HepG2 (cell line): ENCODE measurements at places on chromosomes 2 and 18.
A peak's percentile ranks its signal among the peaks of the same experiment; 100 is the strongest.

- DNase-seq = no peak
Observed at GRCh38 chr2:190376591-190377245, 31.4 kb upstream of the MFSD6 start.

GRCh38 chr18:3230401-3231334 lies 10.9 kb upstream of the MYOM1 start:
- DNase-seq = no peak

GRCh38 chr2:10135296-10136089 lies 13.0 kb downstream of the RRM2 start:
- DNase-seq = no peak

DNA sequence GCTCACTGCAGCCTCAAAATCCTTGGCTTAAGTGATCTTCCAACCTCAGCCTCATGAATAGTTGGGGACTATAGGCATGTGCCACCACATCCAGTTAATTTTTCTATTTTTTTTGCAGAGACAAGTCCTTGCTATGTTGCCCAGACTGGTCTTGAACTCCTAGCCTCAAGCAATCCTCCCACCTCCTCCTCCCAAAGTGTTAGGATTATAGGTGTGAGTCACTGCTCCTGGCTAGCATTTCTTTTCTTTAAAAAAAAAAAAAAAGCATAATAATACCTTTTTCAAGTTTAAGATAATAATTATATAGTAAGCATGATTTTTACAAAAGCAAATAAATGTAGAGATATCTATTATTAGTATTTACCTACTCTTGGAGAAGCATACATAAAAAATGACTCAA lies 36.1 kb downstream of the PPP4R1 start:
- no peak for DNase-seq

DNA sequence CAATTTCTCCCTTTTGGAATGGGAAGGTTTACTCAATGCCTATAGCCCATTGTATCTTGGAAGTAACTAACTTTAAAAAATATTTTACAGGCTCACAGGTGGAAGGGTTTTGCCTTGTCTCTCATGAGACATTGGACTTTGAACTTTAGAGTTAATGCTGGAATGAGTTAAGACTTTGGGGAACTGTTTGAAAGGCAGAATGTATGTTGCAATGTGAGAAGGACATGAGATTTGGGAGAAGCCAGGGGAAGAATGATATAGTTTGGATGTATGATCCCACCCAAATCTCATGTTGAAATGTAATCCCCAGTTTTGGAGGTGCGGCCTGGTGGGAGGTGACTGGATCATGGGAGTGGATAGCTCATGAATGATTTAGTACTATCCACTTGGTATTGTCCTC lies 17.5 kb upstream of the TBC1D8 start:
- no peak for DNase-seq

- DNase-seq = no peak
Observed at GRCh38 chr2:237181844-237182243, 96.2 kb downstream of the COPS8 start.

GRCh38 chr2:82795446-82795845 lies 1663.6 kb downstream of the SUCLG1 start:
- DNase-seq = no peak

- DNase-seq = peak; percentile 40
Observed at GRCh38 chr2:53786352-53786704, 425 bp downstream of the ASB3 start.

GRCh38 chr2:98086491-98087446 lies at the start of gene VWA3B:
Gene VWA3B (plus strand): TSS chr2:98087167. CDS start chr2:98093093, 5,926 bp downstream.
- no peak for DNase-seq

- DNase-seq = no peak
Observed at GRCh38 chr2:81644189-81644588, 1339.6 kb upstream of the LRRTM1 start.

DNA sequence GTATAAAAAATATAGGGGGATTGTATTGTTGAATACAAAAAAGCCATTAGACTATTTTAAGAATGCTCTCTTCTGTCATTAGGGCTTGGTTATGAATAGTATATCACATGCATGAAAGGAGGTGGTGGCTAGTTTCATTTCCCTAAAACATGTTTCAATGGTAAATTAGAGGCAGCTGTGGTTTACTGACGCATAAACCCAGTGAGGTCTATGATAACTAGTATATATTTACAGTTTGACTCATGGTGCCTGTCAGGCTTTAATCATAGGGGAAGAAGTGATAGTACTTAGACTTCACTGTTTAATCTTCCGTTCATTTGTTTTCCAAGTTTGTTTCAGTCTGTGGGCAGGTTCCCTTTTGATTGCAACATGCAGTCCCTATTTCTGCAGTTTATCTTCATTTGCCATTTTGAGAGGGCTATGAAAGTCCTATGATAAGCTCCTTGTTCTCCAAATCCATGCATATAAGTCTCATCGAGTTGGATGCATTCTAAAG lies 55.1 kb upstream of the MAP4K3 start:
- peak; percentile 94 for DNase-seq

DNA sequence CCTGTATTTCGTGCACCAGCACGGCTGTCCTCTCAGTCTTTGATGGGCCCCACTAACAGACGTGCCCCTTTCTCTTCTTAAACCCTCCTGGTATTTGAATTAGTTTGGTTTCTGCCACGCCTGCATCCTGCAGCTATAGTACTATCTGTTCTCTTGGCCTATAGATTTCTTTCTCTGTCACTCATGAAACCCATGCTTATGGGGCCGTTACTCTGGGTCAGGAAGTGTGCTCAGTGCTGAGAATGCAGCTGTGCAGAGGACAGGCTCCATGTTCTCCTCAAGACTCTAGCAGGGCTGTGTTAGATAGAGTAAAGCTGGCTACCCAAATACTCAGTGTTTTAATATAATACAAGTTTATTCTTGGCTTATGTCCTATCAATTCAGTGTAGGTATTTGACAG lies 180.0 kb downstream of the INSIG2 start:
- no peak for DNase-seq

DNA sequence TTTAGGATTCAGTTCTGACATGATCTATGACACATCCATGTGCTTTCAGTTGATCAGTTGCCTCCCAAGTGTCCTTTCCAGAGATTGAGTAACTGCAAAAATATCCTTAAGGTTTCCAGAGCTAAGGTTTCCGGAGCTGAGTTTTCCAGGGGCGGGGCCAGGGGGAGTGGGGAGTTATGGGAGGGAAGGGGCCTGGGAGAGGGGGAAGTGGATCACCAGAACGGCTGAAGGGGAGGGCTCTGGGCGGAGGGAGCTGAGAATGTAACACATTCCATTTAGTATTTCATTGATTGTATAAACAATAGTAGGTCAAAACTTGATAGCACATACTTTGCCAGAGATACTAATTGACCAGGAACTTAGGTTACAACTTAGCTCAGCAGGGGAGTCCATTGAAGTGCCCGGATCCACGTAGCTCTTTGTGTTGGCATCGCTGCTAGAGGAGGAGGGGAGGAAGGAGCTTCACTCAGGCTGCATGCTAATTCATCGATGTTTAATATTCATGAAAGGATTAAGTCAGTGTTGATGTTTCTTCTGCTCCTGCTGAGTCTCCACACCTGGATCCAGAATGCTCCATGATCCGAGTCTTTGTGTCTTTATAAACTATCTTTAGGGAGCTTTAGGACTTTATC lies 289.8 kb downstream of the ALPK2 start:
- DNase-seq = no peak

DNA sequence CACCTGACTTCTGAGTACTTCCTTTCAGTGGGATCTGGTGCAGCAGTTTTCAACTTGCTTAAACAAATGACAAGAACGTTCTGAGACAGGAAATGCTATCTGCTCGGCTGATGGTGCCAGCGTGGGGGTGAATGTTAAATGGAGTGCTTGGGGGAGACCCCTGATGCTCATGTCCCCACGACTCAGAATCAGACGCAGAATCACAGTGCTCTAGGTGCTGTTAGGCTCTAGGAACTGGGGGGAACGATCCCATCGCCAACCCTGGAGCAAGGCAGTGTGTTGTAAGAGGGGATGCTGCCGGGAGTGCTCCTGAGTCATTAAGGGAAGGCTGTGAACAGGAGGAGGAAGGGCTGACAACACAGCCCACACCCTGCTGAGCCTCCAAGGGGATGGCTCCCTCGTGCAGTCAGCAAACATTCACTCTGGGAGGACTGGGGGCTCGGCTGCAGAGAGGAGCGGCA lies 34.1 kb upstream of the KCNF1 start:
- DNase-seq = no peak

DNA sequence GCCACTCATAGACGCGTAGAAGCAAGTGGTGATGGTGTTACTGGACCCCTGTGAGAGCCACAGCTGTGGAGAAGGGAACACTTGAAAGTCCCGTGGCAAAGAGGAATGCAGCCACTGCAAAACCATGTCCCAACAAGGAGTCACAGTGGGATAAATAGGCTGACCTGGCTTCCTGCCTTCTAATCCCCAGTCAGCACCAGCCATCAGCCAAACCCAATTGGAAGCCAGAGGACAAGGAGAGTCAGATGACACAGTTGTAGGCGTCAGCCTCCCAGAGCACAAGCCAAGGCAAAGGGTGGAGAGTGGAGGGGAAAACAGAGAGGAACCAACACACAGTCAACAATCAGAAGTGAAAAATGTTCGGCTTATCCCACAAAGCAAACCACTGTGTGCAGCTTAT lies 5.5 kb upstream of the CYBRD1 start:
- no peak for DNase-seq

DNA sequence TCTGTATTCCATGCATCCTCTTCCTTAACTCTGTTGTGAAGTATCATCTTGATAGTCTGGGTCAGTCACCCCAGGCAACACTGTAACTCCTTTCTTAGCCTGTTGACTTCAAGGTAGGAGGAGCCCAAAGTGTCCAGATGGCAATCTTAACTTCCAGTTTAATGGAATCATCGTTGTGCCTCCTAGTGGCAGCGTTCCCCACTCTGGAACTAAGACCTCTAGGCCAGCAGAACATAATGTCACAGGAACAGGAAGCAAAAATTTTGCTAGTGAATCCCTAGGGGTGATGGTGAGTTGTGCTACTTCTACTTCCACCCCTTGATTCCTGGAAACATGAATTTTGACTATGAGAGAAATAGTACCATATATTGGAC lies 11.7 kb downstream of the SGPP2 start:
- DNase-seq = no peak

DNA sequence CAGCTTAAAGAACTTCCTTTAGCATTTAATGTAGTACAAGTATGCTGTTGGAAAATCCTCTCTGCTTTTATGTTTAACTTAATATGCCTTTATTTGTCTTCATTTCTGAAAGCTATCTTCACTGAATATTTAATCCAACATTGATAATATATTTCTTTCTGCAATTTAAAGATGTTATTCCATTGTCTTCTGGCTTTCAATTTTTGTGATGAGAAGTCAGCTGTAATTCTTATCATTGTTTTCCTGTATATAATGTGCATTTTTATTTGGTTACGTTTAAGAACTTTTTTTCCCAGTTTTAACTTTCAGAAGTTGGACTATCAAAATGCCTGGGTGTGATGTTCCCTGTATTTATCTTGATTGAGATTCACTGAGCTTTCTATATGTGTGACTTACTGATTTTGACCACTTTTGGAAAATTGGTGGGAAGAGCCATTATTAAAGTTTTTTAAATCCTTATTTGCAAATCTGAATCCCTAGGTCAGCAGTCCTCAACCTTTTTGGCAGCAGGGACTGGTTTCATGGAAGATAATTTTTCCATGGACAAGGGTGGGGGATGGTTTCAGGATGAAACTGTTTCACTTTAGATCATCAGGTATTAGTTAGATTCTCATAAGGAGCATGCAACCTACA lies 241.0 kb downstream of the TNS1 start:
- no peak for DNase-seq

- DNase-seq = no peak
Observed at GRCh38 chr2:60410456-60411146, 142.9 kb downstream of the BCL11A start.

DNA sequence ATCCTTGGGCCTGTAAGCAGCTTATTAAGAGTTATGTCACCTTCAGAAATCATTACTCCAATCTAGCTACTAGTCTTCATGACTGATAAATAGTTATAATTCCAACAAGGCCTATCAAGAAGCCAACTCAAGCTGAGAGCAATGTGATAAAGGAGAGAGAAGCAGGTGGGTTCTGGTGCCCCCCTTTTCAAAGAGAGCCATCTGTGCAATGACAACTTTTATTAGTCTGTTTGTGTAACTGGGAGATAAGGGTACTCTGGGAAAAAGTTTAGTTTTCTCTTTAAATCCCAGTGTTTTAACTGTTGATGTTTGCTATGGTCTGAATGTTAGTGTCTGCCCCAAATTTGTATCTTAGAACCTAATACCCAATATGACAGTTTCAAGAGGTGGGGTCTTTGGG lies 60.6 kb downstream of the CCDC93 start:
- no peak for DNase-seq

- no peak for DNase-seq
Observed at GRCh38 chr2:220315098-220315823, 687.8 kb downstream of the SLC4A3 start.

GRCh38 chr2:173299764-173300163 lies 54.9 kb upstream of the CDCA7 start:
- no peak for DNase-seq

GRCh38 chr2:239316562-239317465 lies 84.0 kb downstream of the HDAC4 start:
- no peak for DNase-seq

- DNase-seq = no peak
Observed at GRCh38 chr2:182406221-182406620, 20.6 kb downstream of the PDE1A start.

DNA sequence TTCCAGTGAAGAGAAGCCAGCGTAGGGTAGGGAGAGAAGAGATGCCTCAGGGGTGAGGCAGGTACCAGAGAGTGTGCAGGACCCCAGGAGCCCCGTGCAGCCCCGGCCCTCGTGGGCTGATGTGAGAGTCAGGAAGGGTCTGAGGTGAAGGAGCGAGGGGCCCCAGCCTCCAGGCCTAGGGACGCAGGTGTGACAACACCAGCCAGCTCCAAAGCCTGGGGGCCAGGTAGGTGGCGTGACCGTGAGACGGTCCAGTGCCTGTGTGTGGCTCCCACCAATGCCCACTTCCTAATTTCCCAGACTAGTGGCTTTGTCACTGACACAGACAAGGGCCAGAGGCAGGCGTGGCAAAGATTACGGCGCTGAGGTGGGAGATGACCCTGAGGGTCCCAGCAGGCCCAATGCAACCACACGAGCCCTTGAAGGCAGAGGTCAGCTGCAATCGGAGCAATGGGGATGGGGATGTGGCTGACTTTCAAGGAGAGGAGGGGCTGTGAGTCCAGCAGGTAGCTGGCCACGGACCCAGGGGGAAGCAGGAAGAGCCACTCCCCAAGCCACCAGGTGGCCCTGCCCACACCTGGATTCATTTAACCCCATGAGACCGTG lies 86.0 kb upstream of the SNTG2 start:
- DNase-seq = no peak

DNA sequence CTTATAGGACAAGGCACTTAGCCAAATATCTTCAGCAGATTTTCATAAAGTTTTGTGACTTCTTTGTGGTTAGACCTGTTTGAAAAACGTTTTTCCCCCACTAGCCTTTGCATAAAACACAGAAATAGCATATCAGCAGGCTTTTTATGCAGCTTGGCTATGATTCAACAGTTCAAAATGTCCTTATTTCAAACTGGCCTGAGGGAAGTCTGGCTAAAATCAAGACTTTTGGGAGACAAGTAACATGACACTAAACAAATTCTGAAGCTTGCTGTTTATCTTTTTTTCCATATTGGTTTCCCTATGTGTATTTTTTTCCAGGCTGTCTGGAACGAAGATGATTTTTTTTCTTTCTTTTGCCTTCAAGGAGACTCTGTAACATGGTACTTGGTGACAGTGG lies 95.1 kb upstream of the L3MBTL4 start:
- DNase-seq = no peak
